ENCODE measurements at places on chromosomes 6 and 20.

GRCh38 chr6:112235956-112236355 lies 18.4 kb downstream of the LAMA4 start:
- no peak for DNase-seq

DNA sequence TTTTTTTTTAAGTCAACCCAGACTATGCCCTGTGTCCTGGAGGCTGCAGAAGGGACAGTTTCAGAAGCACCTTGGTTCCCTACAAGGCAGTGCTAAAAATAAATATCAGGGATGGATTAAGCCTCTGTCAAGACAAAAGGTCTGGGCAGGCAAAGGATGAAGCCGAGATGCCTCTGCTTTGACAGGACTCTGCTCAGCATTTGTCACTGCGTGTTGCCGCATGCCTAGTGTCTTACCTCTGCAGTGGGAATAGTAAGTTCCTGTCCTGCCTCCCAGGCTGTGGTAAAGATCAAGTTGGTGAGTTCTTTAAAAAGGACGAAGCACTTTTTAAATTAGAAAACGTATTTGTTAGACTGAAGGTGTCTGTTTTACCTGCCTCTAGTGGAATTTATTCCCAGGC lies 15.1 kb downstream of the AAR2 start:
- DNase-seq = no peak

- DNase-seq = no peak
These were observed 126.9 kb downstream of the LAMA2 start for GRCh38 chr6:129009851-129010250.

GRCh38 chr6:150053450-150053849 lies 15.5 kb downstream of the ULBP3 start:
- DNase-seq = peak; percentile 34

DNA sequence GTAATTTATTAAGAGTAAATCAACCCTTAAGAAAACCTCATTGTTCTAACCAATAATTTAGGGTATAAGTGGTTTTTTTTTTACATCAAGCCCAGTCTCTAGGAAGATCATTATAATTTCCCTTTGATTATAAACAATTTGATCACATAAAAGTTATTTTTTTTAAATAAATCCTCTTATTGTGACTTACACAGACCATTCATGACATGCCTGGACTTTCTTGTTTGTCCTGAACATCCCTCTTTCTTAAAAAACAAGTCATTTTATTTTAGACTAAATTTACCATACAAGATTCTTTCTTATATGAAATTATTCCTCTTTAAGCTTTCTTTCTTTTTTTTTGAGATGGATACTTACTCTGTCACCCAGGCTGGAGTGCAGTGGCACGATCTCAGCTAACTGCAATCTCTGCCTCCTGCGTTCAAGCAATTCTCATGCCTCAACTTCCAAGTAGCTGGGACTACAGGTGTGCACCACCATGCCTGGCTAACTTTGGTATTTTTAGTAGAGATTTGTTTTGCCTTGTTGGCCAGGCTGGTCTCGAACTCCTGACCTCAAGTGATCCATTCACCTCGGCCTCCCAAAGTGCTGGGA lies 53.6 kb upstream of the AGPAT4 start:
- no peak for DNase-seq

- DNase-seq = no peak
These were observed 1.6 kb downstream of the INSM1 start for GRCh38 chr20:20369250-20370093.

DNA sequence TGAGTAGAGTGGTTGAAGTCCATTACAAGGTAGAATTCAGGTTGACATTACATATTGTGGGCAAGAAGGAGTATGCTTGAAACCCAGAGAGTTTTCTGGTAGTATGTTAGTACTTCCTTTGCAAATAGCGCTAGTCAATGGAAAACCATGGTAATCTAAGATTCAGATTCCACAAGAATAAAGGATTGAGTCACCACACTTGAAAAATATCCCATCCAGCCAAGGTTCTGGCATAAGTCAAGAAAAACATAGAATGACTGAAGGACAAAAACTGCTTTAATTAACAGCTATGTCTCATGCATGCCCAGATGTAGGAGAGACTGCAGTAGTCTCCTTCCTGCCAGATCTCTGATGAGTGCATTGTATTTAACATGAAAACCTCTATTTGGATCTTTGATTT lies 469.8 kb downstream of the BMP2 start:
- DNase-seq = no peak

- no peak for DNase-seq
These were observed 334.1 kb downstream of the BCKDHB start for GRCh38 chr6:80440496-80441115.

DNA sequence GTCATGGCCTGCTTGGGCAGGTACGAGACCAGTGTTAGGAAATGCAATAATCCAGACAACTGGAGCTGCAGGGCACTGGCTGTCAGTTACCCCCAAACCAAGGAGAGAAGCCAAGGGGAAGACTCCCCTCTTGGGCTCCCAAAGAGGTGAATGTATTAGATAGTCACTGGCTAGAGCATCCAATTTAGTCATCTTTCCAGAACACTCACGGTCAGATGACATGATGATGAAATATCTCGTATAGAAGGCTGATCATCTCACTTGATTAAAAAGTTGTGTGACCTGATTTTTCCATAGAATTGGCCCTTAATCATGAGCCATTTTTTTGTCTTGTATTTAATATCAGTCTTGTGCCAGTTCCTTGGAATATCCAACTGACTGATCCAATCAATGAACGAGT lies 40.7 kb downstream of the SLC22A3 start:
- no peak for DNase-seq

- no peak for DNase-seq
These were observed 38.0 kb downstream of the PKHD1 start for GRCh38 chr6:52049252-52050050.

- DNase-seq = no peak
These were observed 35.0 kb downstream of the SERPINB1 start for GRCh38 chr6:2806644-2807043.

DNA sequence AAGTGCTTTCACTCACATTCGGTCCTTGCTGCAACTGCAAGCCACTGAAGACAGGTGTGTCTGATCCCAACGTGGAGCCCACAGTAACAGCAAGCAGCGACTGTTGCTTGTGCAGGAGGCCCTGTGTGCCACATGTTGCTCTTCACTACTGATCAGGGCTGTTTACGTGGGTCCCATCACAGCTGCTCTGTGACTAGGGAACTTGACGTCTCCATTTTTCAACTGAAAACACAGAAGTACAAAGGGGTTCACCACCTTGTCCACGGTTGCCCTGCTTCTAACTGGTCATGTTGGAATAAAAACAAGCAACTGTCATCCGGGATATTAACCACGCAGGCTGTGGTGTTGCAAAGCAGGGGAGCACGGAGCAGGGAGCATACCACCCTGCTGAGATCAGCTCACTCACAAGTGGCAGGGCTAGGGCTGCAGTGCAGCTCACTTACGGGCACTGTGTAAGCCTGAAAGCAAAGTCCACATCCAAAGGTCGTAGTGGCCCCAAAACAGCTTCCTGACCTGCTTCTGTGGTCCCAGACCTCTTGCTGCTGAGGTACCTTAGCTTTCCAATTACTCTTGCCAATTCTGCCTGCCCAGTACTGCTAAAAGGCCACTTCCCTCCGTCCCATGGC lies 105.8 kb upstream of the DUSP22 start:
- no peak for DNase-seq

DNA sequence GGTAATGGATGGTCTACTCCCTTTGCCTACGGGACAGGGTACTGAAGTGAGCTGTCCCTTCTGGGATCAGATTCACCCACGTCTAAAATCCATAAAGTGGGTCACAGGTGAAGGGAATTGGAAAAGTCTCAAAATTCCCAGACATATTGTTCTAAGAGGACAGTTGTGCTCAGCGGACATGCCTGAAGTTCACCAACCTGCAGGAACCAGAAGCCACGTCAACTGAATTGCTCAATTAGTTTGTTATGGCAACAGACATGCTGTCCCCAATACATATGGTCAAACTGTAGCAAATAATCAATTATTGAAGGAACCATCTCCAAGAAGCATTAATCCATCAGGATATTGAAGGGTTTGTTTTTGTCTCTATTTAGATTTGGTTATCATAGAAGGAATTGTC lies 190.2 kb downstream of the FRK start:
- DNase-seq = no peak

- DNase-seq = no peak
These were observed 212.6 kb upstream of the PCSK2 start for GRCh38 chr20:17014217-17014616.

DNA sequence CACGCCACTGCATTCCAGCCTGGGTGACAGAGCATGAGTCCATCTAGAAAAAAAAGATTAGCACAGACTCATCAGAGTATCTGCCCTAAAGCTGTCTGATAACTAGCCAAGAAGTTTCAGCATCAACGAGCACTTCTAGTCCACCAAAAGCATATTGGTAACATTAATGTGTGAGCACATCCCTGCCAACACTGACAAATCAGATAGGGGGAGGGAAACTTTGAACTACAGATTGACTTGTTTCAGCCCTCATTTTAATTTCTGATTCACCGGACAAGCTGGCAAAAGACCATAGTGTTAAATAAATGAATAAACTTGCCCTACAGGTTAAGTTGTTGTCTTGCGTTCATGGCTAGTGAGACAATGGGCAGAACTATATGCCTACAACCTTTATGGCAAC lies 7.7 kb upstream of the SEC63 start:
- no peak for DNase-seq

GRCh38 chr20:58449681-58450221 lies 60.7 kb downstream of the VAPB start:
- no peak for DNase-seq

DNA sequence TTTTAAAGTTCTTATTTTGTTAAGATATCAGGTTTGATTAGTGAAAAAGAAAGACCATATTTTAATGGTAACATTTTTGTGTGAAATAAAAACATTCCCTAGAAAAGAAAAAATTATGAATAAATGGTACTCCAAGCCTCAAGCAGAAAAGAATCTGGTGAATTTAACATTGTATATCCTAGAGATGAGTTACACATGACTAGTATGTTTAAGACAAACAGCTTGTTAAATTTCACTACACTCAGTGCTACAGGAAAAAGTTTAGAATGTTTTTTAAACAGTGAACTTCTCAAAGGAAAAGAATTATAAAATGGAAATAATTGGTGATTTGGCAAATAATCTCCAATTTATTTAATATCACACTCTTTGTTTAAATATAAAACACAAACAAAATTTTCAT lies 222.7 kb upstream of the MCHR2 start:
- no peak for DNase-seq

DNA sequence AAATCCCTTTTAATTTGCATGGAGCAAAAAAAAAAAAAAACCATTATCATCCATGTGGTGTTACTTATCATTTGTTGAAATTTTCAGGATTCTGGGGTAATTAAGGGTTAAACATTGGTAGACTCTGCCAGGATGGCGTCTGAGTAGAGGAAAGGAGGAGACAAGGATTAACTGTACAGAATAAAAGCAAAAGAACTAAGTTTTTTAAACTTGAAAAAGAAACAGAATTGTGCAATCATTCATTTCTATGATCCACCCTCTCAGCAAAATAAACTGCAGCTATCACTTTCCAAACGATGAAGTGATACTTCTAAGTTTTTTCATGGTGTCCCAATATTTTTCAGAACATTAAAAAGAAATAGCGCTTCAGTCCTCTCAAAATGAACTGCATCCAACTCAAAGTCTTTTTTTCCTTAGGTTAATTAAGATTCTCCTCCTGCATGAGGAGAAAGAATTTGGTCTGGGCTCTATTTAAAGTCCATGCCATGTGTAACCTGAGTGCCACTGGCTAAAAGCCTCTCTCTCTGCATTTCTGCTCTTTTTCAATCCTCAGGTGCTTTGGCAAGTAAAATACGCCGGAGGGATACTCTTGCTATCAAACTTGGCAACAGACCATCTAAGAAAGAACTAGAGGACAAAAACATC lies 69.5 kb upstream of the LTV1 start:
- DNase-seq = no peak

DNA sequence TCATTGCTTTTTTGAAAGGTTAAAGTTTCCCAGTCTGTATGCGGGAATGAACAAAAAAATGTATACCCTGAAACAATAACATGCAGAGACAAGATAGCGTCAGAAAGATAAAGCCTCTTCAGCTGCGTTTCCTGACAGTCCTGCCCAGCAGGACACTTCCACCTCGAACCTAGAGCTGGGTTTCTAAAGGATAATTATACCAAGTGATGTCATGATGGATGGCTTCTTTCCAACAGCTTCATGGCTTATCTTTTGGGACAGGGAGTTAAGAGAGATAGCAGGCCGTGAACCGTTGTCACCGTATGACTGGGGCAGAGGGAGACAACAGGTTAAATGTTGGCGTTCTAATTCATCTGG lies 267.6 kb upstream of the SGK1 start:
- DNase-seq = no peak

DNA sequence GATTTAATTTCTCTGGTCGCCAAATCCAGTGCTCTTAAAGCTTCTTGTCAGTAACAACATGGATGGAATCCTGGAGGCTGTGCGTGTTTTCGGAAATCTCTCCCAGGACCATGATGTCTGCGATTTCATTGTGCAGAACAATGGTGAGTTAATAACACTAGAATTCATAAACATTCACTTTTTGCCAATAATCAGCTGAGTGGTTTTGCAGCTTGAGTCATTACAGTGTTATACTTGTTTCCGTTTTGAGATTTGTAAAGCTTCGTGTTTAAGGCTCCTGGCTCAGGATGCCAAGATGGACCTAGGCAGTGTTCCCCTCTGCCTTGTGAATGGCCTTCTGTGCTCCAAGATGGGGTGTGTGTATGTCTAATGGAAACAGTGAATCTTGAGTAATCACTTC lies 113.8 kb downstream of the ARMC2 start:
- DNase-seq = no peak

GRCh38 chr6:47413752-47414422 lies 63.7 kb upstream of the CD2AP start:
- DNase-seq = peak; percentile 37

- DNase-seq = no peak
These were observed 21.4 kb downstream of the ARFGEF3 start for GRCh38 chr6:138182939-138183789.

- DNase-seq = no peak
These were observed 3.9 kb upstream of the TRDN start for GRCh38 chr6:123640567-123641187.

- peak; percentile 44 for DNase-seq
These were observed at the start of gene SYNJ2 for GRCh38 chr6:157981395-157982101. Gene SYNJ2, plus strand, starts transcription at chr6:157981863. Its CDS starts 99 bp downstream, at chr6:157981962.

- DNase-seq = no peak
These were observed 325.2 kb upstream of the NT5E start for GRCh38 chr6:85124472-85125354.

DNA sequence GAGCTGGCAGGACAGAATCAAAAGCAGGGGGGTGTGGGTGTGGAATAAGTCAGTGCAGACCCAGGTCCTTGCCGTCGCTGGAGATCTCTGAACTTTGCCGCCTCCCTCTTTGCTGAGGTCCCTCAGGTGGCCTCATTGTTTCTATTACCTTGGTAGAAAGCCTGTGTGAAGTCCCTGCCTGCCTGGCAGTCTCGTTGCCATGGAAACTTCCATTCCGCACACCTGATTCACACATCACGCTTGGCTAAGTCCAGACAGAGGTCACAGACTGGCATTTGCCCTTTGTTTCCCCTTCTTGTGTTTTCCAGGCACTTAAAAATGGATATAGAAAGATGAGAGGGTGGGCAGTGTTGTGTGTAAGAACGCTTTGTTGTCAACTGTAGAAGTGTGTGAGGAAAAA lies 260.6 kb downstream of the PRL start:
- DNase-seq = no peak

All from lower leg skin (tissue), 4 donors.